Head of caudate nucleus (tissue), 42 donors: ENCODE measurements at places on chromosomes 5 and 9.

DNA sequence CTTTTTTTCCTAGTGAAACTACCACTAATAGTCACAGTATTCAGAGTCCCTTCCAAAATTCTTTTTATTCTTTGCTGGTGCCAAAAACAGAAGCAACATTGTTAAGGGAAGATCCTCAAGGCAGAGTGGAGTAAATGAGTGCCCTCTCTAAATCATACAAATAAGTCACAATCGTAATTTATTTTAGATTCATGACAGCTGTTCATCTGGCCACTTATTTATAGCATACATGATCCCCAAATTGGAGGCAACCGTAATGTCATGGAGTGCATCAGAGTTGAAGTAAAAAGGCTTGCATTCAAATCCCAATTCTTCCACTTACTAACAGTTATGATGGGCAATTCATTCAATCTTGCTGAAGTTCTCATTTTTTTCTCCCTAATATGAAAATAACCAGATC, 33.4 kb downstream of the POLK start:
- no peak for DNase-seq

- no peak for DNase-seq
These were observed 169.7 kb downstream of the DTWD2 start for GRCh38 chr5:118818604-118819003.

- DNase-seq = no peak
These were observed 154.4 kb upstream of the ZNF462 start for GRCh38 chr9:106708475-106709146.

DNA sequence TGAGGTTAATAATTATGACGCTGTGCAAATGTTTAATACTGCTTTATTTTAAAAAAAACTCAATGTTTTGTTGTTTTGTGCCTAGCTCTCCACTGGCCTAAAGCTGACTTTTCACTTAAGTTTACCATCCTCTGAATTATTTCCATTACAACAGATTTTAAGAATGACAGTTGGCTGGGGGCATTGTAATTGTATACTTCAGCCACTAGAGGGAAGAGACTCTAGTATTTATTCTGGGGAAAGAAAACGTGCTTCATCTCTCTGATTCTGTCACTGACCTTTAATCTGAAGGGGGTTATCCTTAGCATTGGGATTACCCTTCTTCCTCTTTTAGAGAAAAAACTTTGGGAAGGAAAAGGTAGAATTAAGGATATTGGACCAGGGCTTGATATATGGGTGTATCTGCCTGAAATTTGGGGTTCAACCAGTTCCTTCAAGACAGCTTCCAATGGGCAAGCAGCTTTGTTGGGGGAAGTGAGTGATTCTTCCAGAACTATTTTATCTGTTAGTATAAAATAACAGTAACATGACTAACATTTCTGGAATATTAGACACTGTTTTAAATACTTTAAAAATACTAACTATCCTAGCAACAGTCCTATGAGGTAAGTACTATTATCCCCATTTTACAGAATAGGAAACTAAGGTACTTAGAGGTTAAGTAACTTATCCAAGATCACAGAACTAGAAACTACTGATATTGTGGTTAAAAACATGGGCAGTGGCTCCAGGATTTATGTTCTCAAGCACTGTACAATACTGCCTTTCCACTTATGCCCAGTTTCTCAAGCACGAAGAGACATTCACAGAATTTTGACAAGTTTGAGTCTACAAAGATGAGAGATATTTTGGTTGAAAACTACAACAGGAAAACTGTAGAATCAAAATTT, 208.4 kb downstream of the CD180 start:
- no peak for DNase-seq

- DNase-seq = no peak
These were observed 52.5 kb downstream of the FGF10 start for GRCh38 chr5:44336708-44337107.

- no peak for DNase-seq
These were observed 187.1 kb downstream of the AOPEP start for GRCh38 chr9:94913550-94913949.

DNA sequence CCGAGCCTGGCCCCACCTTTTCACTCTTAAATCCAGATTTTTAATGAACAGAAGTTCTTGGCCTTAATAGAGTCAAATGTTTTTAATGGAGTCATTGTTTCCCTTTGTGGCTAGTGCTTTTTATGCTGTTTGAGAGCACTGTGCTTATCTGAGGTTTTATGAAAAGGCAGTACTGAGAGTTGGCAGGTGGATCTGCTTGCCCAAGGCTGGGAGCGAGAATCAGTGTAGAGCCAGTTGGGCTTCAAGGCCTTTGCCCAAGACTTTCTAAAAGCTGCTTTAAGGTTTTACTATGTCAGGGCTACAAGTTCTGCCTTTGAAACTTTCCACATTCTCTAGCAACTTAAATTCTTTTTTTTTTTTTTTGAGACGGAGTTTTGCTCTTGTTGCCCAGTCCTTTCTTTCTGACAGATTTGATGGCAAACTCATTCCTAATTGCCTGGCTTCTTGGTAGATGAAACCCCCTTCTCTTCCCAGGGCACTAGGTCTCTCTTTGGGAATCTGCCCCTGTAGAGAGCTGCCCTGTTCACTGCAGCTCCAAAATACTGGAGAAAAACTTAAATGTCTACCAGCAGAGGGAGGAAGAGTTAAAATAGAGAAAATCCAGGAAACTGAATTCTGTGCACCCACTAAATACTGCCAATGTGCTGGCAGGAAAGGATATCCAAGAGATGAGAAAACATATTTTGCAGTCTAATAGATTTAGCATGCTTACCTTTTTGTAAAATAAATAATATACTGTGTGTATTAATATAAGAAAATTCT, 36.9 kb upstream of the CDK20 start:
- DNase-seq = no peak

DNA sequence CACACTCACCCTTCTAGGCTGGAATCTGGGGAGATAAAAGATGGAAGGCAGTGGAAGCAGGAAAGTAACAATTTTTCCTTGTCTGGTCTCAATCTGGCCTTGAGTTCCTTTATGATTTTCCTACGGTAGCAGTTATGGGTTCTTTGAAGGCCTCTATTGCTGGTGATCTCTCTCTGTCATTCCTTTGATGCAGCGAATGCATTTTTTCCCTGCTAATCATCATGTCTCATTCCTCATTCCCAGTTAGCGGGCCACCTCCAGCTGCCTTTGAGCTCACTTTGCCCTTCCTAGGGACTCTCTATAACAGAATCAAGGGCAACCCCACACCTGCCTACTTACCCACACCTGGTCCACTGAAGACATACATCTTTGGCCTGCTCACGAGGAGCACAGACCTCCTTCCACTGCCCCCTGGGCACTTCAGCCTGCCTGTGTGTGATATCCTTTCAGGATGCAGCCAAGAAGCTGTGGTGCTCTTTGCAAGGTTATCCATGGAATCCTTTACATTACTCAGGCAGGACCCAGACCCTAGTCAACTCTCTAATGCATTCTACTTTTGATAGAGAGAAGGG, 191.7 kb downstream of the DRD1 start:
- no peak for DNase-seq

DNA sequence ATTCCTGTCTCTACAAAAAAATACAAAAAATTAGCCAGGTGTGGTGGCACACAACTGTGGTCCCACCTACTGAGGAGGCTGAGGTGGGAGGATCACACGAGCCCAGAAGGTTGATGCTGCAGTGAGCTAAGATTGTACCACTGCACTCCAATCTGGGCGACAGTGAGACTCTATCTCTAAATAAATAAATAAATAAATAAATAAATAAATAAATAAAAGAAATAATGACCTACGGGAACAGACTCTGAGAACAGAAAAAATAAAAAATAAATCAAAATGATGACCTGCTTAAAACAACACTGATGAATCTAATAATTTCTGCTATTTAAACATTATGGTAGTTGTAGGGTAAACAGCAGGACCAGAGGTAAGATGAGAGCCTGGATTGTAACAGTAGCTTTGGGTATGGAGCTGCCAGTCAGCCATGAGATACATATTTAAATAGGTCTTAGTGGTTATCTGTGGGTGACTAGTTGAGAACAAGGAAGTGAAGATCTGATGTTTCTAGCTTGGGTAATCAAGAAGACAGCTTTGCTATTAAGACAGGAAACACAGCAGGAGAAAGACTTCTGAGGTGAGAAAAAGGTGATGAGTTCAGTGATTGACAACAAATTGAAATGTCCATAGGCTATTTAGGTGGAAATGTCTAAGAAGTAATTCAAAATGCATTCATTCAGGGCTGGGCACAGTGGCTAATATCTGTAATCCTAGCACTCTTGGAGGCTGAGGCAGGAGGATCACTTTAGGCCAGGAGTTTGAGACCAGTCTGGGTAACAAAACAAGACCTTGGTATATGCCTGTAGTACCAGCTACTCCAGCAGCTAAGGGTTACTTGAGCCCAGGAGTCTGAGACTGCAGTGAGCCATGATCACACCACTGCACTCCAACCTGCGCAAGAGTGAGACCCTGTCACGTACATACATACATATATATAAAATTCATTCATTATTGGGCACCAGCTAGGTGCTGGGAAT, 11.0 kb downstream of the RNF145 start:
- no peak for DNase-seq

DNA sequence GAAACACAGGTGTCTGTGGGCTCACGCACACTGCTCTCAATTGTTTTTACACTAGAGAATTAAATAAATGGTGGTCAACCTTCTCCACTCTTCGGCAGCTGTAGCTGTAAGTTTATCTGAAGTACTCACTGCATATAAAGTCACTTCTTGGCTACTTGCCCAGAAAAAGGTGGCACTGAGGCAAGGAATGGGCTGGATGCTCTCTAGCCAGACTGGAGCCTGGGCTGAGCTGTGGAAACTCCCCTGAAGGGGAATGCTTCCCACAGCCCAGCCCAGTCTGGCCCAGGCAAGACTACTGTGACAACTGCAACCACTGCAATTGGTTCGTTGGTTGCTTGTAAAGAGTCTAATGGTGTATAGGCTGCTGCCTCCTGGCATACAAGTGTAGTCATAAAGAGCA, 4.5 kb downstream of the LEAP2 start:
- no peak for DNase-seq

GRCh38 chr5:72067682-72068470, 39.4 kb upstream of the MAP1B start:
- DNase-seq = peak; percentile 46

GRCh38 chr5:176692839-176693476, 45.7 kb downstream of the TSPAN17 start:
- DNase-seq = no peak

DNA sequence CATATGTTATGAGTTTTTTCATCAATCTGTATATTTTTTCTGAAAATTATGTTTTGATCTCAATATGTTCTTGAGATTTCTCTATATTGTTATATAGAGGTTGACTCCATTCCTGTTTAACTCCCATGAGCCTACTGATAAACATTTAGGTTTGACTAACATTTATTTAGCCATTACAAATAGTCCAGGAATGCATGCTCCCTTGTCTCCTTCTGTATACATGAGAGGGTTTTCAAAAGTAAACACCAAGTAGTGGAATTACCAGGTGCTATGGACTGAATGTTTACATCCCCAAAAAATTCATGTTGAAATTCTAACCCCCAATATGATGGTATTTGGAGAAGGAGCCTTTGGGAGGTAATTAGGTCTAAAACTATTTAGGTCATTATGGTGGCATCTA, 3.5 kb upstream of the OR5C1 start:
- DNase-seq = no peak

GRCh38 chr5:134224888-134225779, 739 bp downstream of the PPP2CA start:
- DNase-seq = peak; percentile 25
